ENCODE measurements at places on chromosomes 16 and 17.

DNA sequence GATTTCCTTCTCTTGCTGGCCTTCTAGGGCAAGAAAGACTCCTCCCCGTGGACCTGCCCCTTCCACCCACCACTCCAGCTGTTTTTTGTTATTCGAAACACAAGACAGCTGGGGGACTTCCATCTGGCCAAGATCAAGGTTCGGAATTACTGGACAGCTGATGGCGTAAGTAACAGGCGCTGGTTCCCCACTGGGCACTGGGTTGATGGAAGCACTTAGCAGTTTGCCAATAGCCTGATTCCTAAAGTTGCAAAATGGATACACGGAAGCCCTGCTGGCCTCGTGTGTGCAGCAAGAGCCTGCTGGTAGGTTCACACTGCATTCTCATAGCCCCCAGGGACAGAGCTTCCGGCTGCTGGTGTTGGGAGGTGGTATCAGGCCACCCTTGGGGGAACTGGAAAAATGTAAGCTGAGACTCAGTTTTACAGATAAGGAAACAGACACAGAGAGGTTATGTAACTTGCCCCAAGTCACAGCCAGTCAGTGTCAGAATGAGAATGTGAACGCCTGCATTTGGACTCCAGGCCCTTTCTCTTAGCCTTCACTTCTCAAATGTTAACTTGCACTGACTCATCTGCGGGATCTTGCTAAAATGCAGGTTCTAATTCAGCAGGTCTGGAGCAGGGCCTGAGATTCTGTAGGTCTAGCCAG, 171.7 kb downstream of the KATNIP start:
- peak; percentile 46 for DNase-seq

DNA sequence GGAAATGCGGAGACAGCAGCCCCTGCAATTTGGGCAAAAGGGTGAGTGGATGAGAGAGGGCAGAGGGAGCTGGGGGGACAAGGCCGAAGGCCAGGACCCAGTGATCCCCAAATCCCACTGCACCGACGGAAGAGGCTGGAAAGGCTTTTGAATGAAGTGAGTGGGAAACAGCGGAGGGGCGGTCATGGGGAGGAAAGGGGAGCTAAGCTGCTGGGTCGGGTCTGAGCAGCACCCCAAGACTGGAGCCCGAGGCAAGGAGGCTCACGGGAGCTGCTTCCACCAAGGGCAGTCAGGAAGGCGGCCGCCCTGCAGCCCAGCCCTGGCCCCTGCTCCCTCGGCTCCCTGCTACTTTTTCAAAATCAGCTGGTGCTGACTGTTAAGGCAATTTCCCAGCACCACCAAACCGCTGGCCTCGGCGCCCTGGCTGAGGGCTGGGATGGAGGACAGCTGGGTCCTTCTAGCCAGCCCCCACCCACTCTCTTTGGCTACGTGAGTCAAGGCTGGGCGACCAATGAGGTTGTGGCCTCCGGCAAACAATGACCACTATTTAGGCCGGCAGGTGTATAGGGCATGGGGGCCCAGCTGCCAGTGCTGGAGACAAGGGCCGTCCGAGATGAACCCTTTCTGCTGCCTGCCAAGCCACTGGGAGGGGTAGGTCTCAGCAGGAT, 507 bp downstream of the SERPINF1 start:
- peak; percentile 53 for DNase-seq

- DNase-seq: no peak
Measured at GRCh38 chr16:49000594-49000993, 281.0 kb downstream of the CBLN1 start.

GRCh38 chr16:57190136-57190535, 4.0 kb downstream of the RSPRY1 start:
- DNase-seq: peak; percentile 39

DNA sequence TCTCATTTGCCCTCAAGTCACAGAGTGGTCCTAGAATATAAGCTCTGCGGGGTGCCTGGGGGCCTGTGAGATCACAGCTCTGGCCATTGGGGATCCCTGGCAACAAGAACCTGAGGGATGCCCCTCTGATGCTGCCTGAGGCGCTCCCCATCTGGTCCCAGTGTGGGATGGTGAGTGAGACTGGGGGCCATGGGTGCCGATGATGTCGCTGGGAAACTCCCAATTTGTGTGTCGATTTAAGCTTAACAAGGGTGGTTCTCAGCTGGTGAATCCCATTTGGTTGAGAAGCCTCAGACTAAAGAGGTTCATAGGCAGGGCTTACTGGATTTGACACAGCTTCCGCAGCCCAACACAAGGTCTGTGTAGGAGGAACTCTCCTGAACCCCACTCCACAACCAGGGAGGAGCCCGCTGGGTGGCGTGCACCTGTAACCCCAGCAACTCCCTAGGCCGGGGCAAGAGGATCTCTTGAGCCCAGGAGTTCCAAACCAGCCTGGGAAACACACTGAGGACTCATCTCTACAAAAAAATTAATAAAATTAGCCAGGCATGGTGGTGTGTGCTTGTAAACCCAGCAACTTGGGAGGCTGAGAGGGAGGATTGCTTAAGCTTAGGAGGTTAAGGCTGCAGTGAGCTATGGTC, 63.7 kb upstream of the SIAH1 start:
- no peak for DNase-seq

GRCh38 chr17:83119987-83120864, 40.8 kb downstream of the METRNL start:
- DNase-seq: no peak

DNA sequence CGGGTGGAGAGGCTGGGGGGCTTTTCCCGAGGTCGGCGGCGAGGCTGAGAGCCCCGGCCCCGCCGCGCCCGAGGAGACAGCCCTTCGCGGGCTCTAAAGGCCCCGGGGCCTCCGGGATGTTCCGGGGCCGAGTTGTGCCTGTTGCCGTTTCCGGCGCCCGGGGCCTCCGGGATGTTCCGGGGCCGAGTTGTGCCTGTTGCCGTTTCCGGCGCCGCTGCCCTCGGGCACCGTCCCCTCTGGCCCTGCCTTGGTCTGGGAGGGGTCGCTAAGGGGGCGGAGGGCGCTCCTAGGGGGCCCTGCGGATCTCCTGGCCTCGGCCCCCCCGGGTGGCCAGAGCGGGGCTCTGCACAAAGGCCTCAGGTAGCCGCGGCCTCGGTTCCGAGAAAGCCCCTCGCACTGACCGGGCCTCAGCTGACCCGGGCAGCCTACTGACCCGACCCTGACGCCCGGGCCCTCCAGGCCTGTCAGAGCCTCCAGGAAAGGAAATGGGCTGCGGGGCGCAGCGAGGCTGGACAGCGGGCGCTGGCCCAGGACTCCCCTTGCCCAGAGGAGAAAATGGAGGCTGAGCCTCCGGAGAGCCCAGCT, 24.2 kb downstream of the ACTG1 start:
- DNase-seq: no peak

DNA sequence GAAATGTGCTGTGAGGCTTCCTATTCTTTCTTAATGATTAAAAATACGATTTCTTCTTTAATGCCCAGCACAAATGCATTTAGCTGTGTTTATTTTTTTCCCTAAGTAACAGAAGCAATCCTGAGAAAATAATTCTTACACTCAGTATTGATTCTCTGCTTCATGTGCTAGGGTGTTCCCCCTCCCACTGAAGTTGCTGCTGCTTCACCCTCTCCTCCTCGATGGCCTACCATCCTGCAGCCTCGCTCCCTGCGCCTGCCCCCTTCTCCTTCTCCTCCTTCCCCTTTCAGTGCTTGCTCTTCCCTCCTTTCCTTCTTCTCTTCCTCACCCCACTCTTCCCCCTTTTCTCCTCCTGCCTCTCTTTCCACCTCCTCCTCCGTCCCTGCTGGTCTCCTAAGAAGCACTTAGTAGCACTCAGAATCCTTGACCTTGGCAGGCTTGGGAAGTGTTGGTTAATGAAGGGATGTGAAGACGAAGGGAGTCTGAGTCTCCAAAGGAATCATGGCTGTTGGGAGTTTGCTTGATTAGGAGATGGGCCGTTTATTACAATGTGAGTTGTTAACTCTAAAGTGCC, 119.7 kb downstream of the RPTOR start:
- DNase-seq: no peak

- DNase-seq: no peak
Measured at GRCh38 chr16:6947291-6947690, 385.4 kb upstream of the RBFOX1 start.

DNA sequence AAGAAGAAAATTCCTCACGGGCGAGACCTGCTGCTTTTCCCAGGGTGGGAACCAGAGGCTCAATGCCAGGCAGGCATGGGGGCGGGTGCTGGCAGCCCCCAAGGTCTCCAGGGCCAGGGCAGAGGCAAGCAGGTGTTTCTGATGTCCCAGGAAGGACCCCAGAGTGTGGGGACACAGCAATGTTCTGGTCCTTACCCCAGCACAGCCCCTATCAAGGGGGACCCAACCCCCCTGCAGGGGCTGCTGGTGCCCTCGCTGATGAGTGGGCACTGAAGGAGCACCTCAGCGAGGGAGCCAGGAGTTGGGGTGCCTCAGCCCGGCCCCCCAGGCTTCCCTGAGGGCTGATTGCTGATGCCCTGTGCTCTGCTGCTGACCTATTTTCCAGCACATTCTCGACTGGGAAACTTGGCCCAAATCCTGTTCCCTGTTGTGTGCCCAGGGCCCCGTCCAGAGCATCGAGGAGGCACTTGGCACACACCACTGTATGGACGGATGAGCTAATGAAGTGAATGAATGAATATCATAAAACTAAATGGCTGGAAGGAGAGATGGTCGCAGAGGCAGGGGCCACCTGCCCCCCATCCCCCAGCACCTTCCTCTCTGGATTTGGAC, 2.8 kb downstream of the DBNDD1 start:
- DNase-seq: no peak

DNA sequence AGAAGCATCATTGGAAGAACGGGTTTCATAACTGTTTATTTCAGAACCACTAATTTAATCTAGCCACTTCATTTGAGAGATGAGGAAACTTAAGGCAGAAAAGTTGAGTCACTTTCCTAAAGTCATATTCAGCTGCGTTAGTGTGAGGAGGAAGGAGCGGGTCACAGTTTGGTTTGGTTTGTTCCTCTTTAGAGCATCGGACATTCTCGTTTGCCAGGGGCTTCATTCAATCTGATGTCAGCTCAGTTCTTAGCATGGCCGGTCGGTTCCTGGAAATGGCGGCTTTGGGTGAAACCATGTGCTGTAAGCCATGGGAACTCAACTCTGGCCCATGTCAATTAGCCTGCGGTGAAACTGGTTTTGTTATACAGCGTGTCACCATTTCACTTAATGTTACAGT, 186.5 kb downstream of the LGALS9B start:
- DNase-seq: no peak

DNA sequence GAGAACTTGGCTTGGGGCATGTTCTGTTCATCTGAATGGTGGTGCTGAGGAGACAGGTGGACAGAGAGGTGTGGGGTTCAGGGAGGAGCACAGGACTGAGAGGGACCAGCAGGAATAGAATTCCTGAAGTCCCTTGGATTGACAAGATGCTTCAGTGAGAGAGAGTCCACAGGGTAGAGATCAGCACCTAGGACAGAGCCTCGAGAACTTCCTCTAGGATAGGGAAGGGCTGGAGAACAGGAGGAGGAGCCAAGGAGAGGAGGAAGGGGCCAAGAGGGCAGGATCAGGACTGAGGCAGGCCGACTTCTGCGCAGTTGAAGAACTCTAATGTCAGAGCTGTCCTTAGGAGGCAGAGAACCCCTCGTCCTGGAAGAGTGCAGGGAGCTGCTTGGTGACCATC, 138.4 kb downstream of the PRKCB start:
- no peak for DNase-seq

- DNase-seq: no peak
Measured at GRCh38 chr17:71989117-71989516, 131.7 kb upstream of the SOX9 start.

GRCh38 chr17:67238991-67239390, 6.0 kb downstream of the HELZ start:
- DNase-seq: no peak

DNA sequence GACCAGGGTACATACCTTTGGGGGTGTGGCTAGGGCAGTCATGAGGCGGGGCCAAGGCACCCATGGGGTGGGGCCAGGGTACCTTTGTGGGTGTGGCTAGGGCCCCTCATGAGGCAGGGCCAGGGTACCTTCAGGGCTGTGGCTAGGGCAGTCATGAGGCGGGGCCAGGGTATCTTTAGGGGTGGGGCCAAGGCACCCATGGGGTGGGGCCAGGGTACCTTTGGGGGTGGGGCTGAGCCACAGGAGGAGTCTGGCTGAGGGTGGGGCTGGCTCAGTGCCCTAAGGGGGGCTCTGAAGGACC, 3.5 kb downstream of the GNG13 start:
- no peak for DNase-seq

- no peak for DNase-seq
Measured at GRCh38 chr17:68161644-68162428, 86.0 kb upstream of the AMZ2 start.

- DNase-seq: no peak
Measured at GRCh38 chr17:6085812-6086211, 15.6 kb downstream of the WSCD1 start.

- DNase-seq: no peak
Measured at GRCh38 chr17:50917418-50917743, 51.2 kb upstream of the TOB1 start.

GRCh38 chr16:56478281-56479049, 27.1 kb downstream of the OGFOD1 start:
- DNase-seq: no peak

DNA sequence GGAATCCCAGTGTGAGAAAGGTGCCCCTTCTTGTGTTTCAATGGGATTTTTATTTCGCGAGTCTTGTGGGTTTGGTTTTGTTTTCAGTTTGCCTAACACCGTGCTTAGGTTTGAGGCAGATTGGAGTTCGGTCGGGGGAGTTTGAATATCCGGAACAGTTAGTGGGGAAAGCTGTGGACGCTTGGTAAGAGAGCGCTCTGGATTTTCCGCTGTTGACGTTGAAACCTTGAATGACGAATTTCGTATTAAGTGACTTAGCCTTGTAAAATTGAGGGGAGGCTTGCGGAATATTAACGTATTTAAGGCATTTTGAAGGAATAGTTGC, 567 bp downstream of the UBB start:
- DNase-seq: peak; percentile 64

DNA sequence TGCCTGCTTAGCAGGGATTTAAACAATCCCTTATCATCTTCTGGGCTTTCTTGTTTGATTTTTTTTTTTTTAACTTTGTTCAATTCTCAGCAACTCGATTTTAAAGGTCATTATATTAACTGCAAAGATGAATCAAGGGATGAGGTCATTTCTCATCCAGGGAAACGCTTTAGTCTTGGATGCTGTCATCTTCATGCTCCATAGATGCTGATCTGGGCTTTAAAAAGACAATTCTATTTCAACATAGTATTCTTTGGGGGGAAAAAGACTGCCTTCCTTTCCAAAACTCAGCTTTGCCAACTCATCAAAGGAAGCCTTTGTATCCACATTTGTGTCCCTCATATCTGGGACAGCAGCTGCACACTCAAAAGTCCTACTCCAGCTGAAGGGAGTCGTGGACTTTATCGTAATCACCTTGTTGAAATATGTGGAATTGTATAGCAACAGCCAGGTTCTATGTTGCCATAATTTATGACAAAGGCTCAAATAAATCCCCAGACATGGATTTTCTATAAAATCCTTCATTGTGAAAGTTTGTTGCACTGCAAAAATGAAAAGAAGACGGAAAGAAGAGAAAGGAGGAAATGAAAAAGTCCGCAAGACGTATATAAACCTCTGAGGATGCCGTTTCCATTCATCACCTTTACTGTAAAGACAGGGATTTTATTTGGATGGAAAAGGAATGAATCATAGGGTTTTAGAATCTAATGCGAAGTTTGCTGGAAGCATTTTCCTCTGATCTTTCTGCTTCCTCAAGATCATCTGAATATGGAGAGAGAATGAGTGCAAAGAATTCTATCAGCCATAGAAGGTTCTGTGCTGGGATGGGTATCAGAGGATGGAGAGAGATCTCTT, 48.6 kb upstream of the XYLT1 start:
- no peak for DNase-seq
